Activated CD4-positive, alpha-beta T cell treated with anti-CD3 and anti-CD28 coated beads, Interleukin-2, Interleukin-6, amounts not matched to agents 100 ng/mL and 50 ng/mL, durations not matched to agents 16 hours and 8 hours (primary cell): ENCODE measurements at places on chromosomes 4 and X.

DNA sequence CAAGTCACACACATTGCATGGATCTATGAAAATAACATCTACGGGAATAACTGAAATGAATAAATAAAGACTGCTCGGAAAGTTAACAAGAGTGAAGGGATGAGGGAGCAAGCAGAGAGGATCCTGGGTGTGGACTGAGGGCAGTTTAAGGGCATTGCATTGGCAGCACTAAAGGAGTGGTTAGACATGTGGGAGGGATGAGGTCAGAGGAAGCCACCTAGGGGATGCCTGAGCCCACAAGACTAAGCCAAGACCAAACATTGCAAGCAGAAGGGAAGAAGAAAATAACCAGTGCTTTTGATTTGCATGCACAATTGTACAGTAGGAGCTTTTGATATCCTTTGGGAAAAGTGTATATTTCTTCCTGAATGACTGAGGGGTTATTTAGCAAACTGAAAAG is 106.1 kb downstream of the MSL3 start:
- DNase-seq, result no peak

- DNase-seq, result no peak
These were observed 17.9 kb downstream of the SPIN2B start for GRCh38 chrX:57103489-57103888.

- no peak for DNase-seq
These were observed 52.6 kb upstream of the ESX1 start for GRCh38 chrX:104307341-104307740.

DNA sequence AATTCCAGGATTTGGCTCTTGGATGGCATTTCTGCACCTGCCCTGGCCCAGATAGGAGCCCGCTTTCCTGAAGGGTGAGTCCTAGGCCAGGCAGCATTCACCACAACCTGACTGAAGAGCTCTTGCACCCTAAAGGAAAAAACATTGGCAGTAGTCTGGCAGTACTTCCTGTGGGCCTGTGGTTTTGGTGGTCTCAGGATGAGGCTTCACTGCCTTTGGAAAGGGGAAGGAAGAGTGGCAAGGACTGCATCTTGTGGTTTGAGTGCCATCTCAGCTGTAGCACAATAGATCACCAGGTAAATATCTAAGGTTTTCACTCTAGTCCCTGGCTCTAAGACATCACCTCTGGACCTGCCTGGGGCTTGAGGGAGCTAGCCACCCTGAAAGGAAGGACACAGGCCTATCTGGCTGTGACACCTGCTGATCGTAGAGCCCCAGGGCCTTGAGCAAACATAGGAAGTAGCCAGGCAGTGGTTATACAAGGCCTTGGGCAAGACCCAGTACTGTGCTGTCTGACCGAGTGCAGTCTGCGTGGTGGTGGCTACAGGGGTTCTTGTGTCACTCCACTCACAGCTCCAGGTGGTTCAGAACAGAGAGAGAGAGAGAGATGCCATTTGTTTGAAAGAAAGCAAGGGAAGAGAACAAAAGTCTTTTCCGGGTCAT is 28.5 kb upstream of the PRRG1 start:
- no peak for DNase-seq

GRCh38 chr4:38179690-38180377 is 219.6 kb downstream of the PTTG2 start:
- peak; percentile 83 for DNase-seq

GRCh38 chr4:80184053-80184824 is 13.1 kb upstream of the PRDM8 start:
- DNase-seq, result peak; percentile 97

DNA sequence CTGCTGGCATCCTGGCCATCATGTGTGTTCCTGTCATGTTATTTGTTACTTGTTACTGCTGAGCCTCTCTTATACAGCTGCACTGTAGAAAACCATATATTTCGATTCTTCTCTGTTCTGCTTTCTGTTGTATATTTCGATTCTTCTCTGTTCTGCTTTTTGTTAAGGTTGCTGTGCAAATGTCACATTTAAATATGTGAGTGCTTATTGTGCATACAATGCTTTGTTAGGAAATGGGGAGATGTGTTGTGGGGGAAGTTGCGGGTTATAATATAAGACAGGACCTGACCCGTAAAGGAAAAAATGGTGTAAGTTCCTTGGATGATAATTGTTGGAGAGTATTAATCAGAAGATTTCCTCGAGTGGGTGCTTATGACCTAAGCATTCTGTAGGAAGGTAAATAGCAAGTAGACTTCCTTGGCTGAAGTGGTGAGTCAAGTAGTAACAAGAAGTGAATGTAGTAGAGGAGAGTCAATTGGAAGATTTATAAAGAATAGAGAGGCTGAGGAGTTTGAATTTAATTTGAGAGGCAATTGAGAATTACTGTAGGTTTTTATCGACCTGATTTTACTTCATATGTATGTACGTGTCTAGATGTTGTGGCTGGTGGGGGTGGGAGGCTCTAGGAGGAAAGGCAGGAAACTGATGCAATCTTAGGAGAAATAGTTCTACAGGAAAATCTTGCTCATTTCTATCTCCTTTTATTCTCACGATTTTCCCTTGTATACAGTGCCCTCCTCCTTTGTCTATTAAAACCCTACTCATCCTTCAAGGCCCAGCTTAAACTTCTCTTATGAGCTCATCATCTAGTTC is 8.5 kb downstream of the OGT start:
- DNase-seq, result peak; percentile 37

DNA sequence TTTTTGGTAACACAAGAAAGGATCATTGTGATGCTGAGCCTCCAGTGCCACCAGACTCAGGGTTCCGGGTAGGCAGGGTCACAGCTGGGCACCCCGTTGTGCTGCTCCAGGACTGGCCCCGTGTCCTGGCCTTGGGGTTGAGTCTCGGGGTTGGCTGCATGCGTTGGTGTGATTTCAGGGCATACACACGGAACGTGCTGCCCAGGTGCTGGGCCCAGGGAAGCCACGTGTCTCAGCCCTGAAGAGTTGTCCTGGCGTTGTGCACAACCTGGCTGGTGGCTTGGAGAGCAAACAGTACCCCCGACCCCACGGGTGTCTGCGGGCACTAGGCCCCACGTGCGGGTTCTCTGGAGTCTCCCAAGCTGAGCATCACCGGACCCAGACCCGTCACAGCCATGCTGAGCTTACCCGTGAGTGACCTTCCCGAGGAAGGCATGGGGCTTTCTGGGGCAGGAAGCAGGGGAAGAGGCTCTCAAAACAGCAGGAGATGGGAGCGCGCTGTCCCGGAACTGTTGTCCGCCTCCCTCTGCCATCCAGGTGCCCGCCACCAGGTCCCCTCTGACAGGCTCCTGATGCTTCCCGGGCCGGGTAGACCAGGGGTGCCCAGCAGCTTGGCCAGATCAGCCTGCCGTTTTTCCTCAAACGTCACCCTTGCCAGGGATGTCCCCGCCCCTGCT is 66.1 kb upstream of the ENPP6 start:
- no peak for DNase-seq

- DNase-seq, result no peak
These were observed 671.6 kb downstream of the FAT4 start for GRCh38 chr4:125986307-125986706.

- no peak for DNase-seq
These were observed 136.5 kb upstream of the GALNTL6 start for GRCh38 chr4:171676555-171677215.

GRCh38 chr4:153004081-153004850 is 68.1 kb downstream of the FHDC1 start:
- no peak for DNase-seq

DNA sequence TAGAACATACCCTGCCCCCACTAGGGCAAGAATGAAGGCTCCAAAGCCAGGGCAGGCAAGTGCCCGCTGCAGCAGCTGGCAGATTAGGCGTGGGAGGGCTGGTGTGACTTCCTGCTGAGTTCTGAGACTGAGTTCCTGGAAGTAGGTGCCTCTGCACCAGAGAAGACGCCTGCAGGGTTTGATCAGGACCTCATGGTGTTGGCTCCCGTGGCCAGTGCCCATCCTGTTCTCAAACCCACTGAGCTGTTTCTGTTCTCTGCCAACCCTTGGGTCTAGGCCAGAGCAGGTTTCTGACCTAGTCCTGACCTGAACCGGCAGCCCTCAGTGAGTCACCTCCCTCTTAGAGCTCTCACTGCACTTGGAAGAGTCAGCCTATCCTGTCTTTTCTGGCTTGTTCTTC is 220.7 kb downstream of the HS6ST2 start:
- DNase-seq, result peak; percentile 79

DNA sequence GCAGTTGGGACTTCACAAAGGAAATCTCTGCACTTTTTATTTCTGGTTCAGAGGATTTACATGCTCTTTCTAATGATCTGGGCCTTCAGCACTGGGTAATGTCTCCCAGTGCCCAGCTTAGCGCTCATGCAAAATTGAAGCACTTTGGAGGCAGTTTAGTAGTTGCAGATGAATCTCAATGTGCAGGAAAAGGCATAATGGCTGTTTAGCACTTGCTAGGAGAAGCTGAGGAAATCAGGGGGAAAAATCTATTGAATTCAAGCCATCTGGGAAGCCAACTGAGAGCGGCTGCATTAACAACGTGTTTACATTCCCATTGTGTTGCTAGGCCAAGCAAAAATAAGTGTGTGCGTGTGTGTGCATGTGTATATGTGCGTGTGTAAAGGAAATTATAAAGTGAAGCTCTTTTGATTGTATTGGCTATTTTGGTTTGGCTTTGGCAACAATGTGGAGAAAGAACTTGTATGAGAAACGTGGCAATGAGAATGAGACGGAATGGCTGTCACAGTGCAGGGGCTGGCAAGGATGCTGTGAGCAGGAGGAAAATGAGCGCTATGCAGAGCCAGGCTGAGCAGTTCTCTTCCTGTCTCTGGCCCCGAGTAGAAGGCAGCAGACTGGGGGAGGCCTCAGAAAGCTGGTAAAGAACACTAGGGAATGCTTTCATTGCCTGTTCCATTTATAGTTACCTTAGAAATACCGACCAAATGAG is 231.5 kb downstream of the UNC5C start:
- DNase-seq, result no peak

- no peak for DNase-seq
These were observed 788 bp downstream of the SHROOM2 start for GRCh38 chrX:9786798-9787635.

GRCh38 chr4:94577136-94577535 is 125.4 kb downstream of the PDLIM5 start:
- no peak for DNase-seq

DNA sequence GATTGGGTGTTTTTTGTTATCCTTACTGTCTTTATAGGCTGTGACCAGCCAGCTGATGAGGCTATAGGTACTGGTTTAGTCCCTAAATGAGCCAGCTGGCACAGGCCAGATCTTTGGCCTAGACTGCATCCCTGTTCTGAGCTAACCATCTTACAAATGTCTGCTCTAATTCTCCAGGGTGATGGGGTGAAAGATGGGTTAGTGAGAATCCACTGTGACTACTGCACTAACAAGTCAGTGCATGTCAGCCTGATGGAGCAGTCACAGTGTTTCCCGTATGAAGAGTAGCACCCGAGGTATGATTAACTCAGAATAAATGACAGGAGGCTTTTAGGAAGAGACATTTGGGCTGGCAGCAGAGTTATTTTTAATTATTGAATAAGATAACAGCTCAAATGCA is 181.0 kb downstream of the DCTD start:
- no peak for DNase-seq
